Stomach (tissue), 19 donors: ENCODE measurements at places on chromosomes 12 and 14. TPM values are rescaled to one million over a fixed set of nuclear protein-coding genes. Genes with fewer than 3 reads are reported as not detected.

- no peaks in the 10 kb centered on the region for H3K27me3 ChIP-seq
- no peaks in the 10 kb centered on the region for H3K36me3 ChIP-seq
- DNase-seq: no peak
- peaks cover 4% of the 10 kb centered on the region for H3K4me1 ChIP-seq
- no peak overlapping the region for H3K27ac ChIP-seq
- H3K4me3 ChIP-seq: no peak overlapping the region
Measured at GRCh38 chr12:92094751-92095161, 50.9 kb downstream of the BTG1 start.

TPPP2 gene
- polyA plus RNA-seq: 0.62 TPM

DNA sequence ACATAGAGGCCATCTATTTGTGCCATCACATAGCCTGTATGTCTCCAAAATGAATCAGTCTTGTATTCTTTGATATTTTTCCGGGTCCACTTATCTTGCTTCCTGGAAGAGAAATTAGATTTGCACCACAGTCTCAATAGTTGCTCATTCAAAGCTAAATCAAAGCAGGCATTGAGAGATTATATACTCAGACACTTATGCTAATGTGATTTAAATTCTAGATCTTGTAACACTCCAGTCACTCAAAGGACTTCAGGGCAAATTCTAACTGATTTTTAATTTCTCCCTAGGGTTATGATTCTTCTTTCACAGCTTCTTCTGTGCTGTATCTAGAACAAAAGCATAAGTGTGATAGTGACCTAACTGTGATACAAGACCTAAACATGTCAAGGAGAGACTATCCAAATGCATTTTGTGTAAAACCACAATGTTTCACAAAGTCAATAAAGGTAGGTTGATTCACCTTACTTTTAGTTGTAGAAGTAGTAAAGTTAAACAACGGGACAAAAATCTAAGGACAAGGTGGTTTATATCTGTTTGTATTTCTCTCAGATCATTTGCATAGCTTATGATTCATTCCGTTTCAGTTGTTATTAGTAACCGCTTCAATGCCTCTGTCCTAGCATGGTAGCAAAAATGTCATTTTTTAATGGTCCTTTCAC lies 26.8 kb downstream of the PLBD1 start:
- peaks cover 3% of the 10 kb centered on the region for H3K36me3 ChIP-seq
- H3K4me3 ChIP-seq: no peak overlapping the region
- no peaks in the 10 kb centered on the region for H3K27me3 ChIP-seq
- H3K4me1 ChIP-seq: no peaks in the 10 kb centered on the region
- H3K27ac ChIP-seq: no peak overlapping the region
- no peak for DNase-seq

GRCh38 chr14:45251912-45252311 lies 1.1 kb downstream of the MIS18BP1 start:
- no peaks in the 10 kb centered on the region for H3K27me3 ChIP-seq
- H3K4me1 ChIP-seq: peaks cover 8% of the 10 kb centered on the region
- peak overlapping the region; percentile 66 for H3K4me3 ChIP-seq
- peak overlapping the region; percentile 94 for H3K27ac ChIP-seq
- peak; percentile 62 for DNase-seq

GRCh38 chr12:49170924-49171323 lies 18.0 kb downstream of the TUBA1A start:
- H3K4me3 ChIP-seq: no peak overlapping the region
- H3K36me3 ChIP-seq: no peaks in the 10 kb centered on the region
- no peaks in the 10 kb centered on the region for H3K27me3 ChIP-seq

RALGAPA1 gene
- polyA plus RNA-seq: 16.8 TPM

- H3K4me1 ChIP-seq: no peaks in the 10 kb centered on the region
- no peak for DNase-seq
- no peak overlapping the region for H3K4me3 ChIP-seq
- no peak overlapping the region for H3K27ac ChIP-seq
- H3K27me3 ChIP-seq: no peaks in the 10 kb centered on the region
- no peaks in the 10 kb centered on the region for H3K36me3 ChIP-seq
Measured at GRCh38 chr12:54650409-54650808, 2.2 kb upstream of the DCD start.

DNA sequence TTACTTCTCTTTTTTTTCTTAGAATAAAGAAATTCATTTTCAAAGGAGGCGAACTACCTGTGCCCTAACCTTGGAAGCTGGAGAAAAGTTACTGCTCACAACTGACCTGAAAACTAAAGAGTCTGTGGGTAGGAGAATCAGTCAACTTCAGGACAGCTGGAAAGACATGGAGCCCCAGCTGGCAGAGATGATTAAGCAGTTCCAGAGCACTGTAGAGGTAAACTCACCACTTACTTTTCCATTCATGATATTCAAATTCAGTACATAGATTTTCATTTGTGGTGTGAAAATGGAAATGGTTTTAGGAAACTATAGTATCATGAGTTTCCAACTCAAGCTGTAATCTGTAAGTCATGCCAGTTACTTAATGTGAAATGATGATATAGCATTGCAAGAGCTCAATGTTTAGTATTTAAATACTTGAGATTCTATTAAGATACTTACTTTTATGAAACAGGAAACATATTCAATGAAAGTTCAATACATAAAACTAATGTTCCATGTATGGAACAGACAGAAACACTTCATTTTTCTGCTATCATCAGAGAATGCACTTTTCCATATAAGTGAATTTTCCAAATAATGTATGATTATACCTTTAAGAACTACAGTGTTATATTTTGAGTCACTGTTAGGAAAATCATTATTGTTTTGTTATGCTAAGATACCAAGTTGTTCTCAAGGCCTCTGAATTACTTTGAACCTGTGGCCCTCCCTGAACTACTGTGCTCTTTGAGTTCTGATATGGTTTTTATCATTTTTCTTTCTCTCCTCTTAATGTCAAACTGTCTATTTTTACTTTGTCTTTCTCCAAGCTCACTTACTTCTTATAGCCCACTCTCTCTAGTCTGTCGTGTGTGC lies 119.0 kb downstream of the ESR2 start:
- no peak overlapping the region for H3K4me3 ChIP-seq
- no peak overlapping the region for H3K27ac ChIP-seq
- no peaks in the 10 kb centered on the region for H3K27me3 ChIP-seq
- no peaks in the 10 kb centered on the region for H3K4me1 ChIP-seq

DNA sequence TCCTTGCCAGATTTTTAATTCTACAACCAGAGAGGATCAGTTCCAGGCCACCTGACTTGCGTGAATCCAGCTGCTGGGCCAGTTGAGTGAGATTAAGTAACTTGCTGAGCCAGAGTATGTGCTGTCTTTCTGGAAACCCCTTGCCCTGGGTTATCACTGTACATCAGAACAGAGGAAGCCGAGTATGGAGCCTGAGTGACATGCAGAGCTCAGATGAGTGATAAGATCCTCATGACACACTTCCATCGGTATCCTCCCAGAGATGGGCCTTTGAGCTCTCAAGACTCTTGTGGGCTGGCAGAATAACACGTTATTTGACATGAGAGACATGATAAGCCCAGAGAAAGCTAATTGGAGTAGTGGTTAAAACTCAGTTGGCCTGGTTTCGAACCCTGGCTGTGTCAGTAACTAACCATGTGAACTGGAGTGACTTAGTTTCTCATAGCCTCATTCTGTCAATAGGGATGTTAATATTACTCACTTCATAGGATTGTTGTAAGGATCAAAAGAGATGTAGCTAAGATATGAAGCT lies 388.1 kb downstream of the ZFP36L1 start:
- no peak for DNase-seq
- peaks cover 48% of the 10 kb centered on the region for H3K4me1 ChIP-seq
- no peaks in the 10 kb centered on the region for H3K27me3 ChIP-seq
- H3K27ac ChIP-seq: no peak overlapping the region
- no peaks in the 10 kb centered on the region for H3K36me3 ChIP-seq

- DNase-seq: no peak
- peaks cover 6% of the 10 kb centered on the region for H3K36me3 ChIP-seq
- no peaks in the 10 kb centered on the region for H3K27me3 ChIP-seq
- H3K4me3 ChIP-seq: no peak overlapping the region
Measured at GRCh38 chr12:104870797-104871196, 87.3 kb downstream of the SLC41A2 start.

ART4 gene
- polyA plus RNA-seq: 0.03 TPM

DNA sequence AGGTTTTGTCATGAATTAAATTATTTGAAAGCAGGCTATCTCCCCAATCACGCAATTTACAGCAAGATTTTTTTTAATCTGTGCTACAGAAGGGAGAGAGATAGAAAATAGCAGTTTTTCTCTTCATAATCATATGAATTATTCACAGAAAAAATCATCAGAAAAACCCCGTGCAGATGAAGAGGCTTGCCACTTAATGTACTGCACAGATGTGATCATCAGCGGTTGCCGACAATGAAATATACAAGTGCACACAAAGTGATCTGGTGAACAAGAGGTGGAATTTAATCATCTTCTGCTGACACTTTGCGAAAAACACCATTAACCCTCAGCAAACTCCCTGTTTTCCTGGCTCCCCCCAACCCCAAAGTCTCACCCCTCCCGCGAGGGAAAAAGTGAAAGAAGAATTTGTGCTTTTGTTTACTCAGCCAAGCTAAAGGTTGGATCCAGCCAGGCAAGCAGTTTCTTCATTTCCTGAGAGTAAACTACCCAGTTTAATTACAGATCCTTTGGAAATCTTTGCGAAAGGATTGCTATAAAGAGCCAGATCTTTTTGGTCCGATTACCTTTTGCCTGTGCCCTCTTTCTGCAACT lies 3.1 kb upstream of the LMO3 start:
- no peak overlapping the region for H3K27ac ChIP-seq
- DNase-seq: no peak

DNA sequence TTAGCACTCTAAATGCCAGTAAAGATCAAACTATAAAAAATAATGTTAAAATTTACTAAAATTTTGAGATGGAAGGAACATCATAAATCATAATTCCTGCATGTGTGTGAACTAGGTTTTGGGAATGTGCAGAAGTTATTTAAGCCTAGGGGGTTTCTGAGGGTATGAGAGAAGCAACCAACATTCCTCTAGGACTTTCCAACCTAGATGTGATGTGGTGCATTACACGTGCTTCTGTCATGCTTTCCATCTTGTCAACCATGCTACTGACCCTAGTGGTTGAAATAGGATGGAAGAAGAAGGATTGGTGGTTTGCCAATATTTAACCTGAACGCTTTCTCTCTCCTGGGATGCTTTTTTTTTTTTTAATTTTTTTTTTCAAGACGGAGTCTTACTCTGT lies 209.3 kb downstream of the AEBP2 start:
- no peak overlapping the region for H3K4me3 ChIP-seq
- H3K4me1 ChIP-seq: no peaks in the 10 kb centered on the region
- no peak for DNase-seq
- H3K27ac ChIP-seq: peak overlapping the region; percentile 12

- H3K27ac ChIP-seq: no peak overlapping the region
- H3K4me3 ChIP-seq: no peak overlapping the region
- DNase-seq: peak; percentile 50
- H3K36me3 ChIP-seq: peaks cover 16% of the 10 kb centered on the region
- H3K27me3 ChIP-seq: no peaks in the 10 kb centered on the region
Measured at GRCh38 chr12:124537525-124538193, 29.8 kb downstream of the NCOR2 start.

SPRYD3 gene
- polyA plus RNA-seq: 30.5 TPM

DNA sequence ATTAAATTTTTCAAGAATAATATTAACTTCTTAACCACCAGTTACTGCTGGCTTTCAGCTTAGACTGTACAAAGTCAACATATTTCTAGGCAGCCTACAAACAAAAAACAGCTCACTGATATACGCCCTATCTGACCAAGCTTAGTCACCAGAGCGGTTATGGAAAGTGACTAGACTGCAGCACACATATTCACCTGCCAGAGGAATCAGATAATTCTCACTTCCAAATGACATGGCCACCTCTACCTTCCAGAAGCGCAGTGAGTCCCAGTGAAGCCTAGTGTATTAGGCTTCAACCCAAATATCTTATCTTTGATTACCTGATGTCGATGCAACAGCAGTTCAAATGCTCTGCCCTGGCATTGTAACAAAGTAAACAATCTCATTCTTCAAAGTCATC lies 8.5 kb downstream of the STXBP6 start:
- no peak overlapping the region for H3K27ac ChIP-seq
- peaks cover 61% of the 10 kb centered on the region for H3K4me1 ChIP-seq
- DNase-seq: no peak
- no peaks in the 10 kb centered on the region for H3K27me3 ChIP-seq
- H3K4me3 ChIP-seq: no peak overlapping the region

HDAC7 gene
- 28.6 TPM for polyA plus RNA-seq

PTPN11 gene
- polyA plus RNA-seq: 17.4 TPM

DNA sequence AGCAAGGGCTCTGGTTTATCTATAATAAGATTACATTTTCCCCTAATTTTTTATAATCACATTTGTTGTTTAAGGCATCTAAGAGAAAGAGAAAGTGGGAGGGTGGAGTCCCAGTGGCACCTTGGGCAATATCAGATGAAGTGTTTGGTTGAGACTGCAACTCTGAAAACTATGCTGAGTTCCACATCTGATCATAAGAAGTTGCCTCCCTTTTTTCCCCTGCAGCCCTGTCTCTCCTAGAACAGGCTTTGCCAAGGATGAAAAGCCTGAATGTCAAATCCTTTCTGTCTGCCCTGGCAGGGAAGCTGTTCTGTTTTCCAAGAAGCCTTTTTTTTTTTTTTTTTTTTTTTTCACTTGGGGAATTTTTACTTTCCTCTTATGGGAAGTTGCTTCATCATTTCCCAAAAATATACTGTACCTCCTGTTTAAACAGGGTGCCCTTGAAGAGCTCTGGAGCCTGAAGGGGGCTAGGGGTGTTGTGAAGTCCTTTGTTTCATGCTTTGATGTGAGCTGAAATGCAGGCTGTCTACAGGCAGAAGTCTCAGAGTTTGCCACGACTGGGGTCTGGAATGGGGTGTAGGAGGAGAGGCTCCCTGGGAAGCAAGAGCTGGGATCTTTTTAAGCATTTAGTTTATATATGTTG lies 71.3 kb downstream of the SUSD6 start:
- peak; percentile 65 for DNase-seq
- no peaks in the 10 kb centered on the region for H3K27me3 ChIP-seq
- peak overlapping the region; percentile 68 for H3K27ac ChIP-seq
- no peaks in the 10 kb centered on the region for H3K36me3 ChIP-seq
- no peak overlapping the region for H3K4me3 ChIP-seq

DNA sequence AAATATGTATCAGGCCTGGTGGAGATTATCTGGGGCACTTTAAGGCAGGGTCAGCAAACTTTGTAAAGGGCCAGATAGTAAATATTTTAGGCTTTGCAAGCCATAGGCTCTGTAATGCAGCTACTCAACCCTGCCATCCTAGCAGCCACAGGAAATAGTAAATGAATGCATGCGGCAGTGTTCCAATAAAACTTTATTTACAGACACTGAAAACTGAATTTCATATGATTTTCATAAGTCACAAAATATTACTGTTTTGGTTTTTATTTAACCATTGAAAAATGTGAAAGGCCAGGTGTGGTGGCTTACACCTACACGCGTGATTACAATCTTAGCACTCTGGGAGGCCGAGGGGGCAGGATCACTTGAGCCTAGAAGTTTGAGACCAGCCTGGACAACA lies 3.2 kb upstream of the CAMKK2 start:
- H3K36me3 ChIP-seq: no peaks in the 10 kb centered on the region
- H3K4me3 ChIP-seq: no peak overlapping the region
- H3K27me3 ChIP-seq: no peaks in the 10 kb centered on the region
- H3K27ac ChIP-seq: peak overlapping the region; percentile 58
- no peak for DNase-seq

- H3K4me3 ChIP-seq: no peak overlapping the region
- no peaks in the 10 kb centered on the region for H3K27me3 ChIP-seq
- H3K4me1 ChIP-seq: peaks cover 12% of the 10 kb centered on the region
- DNase-seq: no peak
Measured at GRCh38 chr14:24996930-24997725, 52.8 kb downstream of the STXBP6 start.

- no peaks in the 10 kb centered on the region for H3K4me1 ChIP-seq
- no peaks in the 10 kb centered on the region for H3K36me3 ChIP-seq
- DNase-seq: no peak
Measured at GRCh38 chr12:44589697-44590096, 286.4 kb downstream of the NELL2 start.
